ENCODE measurements at places on chromosomes 12 and 14.

DNA sequence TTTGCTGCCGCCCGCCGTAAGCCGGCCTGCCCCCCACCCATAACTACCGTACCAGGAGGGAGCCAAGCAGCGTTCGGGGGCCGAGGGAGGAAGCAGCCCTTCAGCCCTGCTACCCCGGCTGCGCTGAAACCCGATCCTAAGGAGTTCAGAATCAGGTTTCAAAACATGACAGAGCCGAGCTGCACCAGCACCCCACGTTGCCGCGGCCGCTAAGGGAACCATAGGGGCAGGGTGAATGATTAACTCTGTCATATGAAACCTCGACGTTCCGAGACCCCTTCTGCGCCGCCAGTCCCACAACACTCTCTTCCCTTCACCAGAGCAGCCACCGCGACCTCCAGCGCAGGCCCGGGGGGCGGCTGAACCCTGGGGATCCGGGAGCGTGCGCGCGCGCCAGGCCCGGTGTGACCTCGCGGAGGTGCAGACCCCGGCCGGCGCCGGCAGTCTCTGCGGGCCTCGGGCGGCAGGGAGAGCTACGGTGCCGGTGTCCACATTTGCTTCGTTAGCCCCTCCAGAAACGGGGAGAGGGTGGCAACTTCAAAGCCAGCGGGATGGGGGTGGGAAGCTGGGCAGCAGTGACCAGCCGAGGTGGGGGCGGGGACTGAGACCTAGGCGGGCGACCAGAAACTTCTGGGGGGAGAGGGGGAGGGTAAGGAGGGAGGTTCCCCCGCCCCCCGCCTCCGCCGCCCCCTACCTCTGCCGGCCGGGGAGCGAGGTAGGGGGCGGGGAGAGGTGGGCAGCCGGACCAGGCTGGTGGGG is 1.6 kb downstream of the SIX4 start:
- peak; percentile 22 for DNase-seq

GRCh38 chr12:101490286-101490920 is 15.3 kb downstream of the SPIC start:
- no peak for DNase-seq

GRCh38 chr12:71158361-71158882 is 623 bp upstream of the TSPAN8 start:
- DNase-seq = no peak

- DNase-seq = no peak
Measured at GRCh38 chr14:105666420-105666819, 140.0 kb downstream of the TMEM121 start.

GRCh38 chr12:104044158-104044557 is 5.8 kb downstream of the GLT8D2 start:
- no peak for DNase-seq

DNA sequence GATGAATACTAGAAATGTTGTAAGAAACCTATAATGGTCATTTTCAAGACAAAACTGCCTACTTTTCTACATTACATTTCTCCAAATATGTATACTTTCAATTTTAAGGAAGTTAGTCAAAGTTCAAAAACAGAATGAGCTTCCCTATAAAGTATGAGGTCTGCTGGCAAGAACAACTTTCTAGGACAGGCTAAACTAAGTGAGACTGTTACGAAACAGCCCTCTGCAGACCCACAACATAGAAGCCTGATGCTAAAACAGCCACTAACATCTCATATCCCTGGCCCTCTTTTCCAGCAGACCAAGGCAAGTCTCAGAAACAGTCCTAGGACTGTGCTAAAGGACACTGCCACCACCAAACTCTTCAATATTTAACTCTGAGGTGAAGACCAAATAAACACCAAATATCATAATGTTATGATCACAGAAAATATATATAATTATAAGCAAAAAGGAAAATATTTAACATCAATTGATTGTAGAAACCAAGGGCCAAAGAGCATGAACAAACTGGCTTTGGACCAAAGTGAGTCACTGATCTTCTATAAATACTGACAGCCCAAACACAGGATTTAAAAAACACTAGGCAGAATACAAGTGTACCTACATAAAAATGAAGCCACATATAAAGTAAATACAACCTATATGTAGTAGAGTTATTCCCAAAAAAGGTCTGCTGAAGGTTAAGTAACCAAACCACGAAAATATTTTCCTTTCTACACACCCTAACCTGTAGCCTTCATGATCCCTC is 27.7 kb downstream of the PPP4R3A start:
- DNase-seq = peak; percentile 71

DNA sequence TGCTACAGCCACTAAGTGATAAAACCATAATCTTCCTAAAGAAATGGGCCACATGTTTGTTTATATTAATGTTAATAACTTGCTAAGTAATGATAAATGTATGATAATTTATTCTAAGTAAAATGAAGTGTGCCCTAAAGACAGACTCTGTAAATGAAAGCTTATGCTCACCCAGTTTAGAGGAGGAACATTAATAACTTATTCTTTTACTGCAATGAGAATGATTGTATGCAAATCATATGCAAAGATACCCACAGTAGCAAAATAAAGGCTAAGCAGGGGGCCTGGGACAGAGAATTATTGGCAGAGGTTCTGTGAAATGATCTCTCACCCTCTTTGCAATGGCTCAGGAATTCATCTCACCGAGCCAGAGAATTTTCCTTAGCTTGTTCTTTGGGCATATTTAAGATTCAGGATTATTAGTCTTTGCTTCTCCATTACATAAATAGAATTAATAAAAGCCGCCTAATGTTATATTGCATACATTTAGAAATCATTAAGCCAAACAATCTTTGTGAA is 75.9 kb downstream of the TMEM132D start:
- DNase-seq = no peak

GRCh38 chr12:100356644-100357223 is at the start of gene SLC17A8:
SLC17A8 (plus strand) TSS chr12:100357074; CDS start chr12:100357392, 318 bp downstream.
- DNase-seq = no peak

- DNase-seq = no peak
Measured at GRCh38 chr14:67622675-67623074, 3.0 kb downstream of the ARG2 start.

GRCh38 chr14:33194551-33194950 is 255.9 kb downstream of the NPAS3 start:
- no peak for DNase-seq

GRCh38 chr12:123035841-123036240 is 55.4 kb downstream of the ARL6IP4 start:
- no peak for DNase-seq

DNA sequence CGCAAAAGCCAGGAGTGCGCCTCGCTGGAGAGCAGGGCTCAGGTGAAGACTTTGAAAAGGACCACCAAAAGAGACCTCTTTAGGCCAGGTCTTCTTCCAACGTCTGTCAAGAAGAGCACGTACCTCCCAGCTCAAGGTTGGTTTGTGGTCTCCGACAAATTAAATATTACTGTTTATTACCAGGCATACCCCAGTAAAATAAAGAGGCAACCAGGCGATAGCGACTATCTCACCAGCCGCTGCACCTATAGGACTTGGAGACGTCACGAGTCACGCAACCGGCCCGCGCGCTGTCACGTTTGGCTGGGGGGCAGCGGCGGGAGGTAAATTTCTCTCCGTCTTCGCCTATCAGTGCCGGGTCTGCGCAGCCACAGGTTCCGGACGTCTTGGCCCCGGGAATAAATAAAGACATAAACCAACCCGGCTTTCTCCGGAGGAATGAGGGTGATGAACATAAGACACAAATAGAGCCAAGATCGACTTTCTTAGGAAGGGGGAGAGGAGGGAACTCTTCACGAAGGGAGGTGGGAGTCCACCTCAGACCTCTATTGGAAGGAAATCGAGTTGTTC is 2.0 kb upstream of the TBX5 start:
- DNase-seq = no peak

- no peak for DNase-seq
Measured at GRCh38 chr14:35365130-35366055, 39.2 kb downstream of the NFKBIA start.

DNA sequence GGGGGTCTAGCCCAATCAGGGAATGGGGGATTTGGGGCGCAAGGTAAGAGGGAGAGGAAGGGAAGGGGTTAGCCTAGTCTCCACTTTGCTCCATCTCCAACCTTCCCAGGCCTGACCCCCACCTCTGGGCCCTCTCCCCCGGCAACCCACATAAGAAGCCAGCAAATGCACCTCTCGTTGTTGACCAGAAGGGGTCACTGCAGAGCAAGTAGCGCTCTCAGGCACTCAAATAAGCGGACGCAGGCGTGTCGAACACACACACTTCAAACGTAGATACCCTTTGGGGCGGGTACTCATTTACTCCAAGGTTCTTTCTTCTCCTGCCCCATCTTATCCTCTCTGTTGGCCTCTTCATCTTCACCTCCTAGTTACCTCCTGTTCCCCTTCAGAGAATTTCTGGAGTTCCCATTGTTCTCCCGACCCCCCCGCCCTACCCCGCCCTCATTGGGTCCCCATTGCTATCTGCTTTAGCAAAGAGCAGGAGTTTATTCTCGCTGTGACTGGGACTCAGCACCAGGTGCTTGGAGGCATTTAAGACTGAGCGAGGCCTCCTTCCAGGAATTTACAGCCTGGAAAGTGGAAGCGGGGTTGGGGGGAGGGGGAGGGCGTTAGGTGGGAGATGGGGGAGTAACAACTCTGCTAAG is 1.5 kb upstream of the SRRM4 start:
- DNase-seq = peak; percentile 6

DNA sequence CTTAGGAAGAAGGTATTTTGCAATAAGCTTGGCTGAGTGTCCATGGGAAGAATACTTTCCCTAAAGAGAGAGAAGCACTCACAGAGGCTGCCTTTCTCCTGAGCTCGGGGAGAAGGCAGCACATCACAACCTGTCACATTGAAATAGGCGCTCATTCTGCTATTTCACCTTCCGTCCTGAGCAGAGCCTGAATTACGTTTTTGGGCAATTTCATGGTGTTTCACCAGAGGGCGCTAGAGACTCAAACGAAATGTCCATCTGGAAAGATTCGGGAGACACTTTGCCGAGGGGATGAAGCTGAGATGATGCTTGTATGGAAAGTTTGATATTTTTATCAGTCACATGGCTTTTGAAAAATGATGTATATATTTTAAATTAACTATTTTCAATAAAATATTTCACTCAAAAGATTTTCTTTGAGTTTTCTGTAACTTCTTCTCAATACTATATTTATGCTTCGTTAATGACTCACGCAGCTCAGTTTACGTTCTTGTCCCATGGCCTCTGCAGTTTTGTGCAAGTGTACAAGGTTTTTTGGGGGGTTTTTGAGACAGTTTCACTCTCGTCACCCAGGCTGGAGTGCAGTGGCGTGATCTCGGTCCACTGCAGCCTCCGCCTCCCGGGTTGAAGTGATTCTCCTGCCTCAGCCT is 17.4 kb upstream of the B4GALNT3 start:
- no peak for DNase-seq

GRCh38 chr14:88835661-88836060 is 11.2 kb downstream of the TTC8 start:
- DNase-seq = no peak

DNA sequence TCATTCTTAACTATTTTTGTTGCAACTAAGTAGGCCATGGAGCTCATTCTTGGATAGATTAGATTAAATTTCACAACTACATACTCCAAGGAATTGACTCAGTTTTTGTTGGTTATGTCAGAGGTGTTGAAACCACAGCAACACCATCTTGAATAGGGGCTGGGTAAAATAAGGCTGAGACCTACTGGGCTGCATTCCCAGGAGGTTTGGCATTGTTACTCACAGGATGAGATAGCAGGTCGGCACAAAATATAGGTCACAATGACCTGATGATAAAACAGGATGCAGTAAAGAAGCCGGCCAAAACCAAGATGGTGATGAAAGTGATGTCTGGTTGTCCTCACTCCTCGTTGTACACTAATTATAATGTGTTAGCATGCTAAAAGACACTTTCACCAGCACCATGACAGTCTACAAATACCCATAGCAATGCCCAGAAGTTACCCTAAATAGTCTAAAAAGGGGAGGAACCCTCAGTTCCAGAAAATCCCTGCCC is 20.9 kb downstream of the DMAC2L start:
- DNase-seq = no peak

- no peak for DNase-seq
Measured at GRCh38 chr12:105748806-105749600, 389.8 kb downstream of the NUAK1 start.

DNA sequence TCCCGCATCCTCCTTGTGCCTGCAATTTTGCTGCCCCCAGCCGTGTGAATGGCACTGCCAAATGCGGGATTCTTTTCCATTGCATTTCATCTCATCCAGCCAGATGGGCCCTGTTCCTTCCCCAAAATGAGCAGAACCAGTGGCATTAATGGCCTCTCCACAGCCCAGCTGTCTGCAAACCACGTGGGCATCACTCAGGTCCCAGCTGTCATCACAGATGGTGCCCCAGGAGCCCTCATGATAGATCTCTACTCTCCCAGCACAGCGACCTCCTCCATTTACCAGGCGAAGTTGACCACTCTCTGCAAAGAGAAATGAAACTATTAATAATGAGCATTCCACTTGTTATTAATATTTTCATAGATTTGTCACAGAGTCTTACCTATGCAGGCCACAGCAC is 17.1 kb downstream of the CD163 start:
- no peak for DNase-seq

- no peak for DNase-seq
Measured at GRCh38 chr12:113469949-113470743, 1.5 kb downstream of the LHX5 start.

GRCh38 chr12:21815306-21816062 is 41.0 kb upstream of the KCNJ8 start:
- no peak for DNase-seq

DNA sequence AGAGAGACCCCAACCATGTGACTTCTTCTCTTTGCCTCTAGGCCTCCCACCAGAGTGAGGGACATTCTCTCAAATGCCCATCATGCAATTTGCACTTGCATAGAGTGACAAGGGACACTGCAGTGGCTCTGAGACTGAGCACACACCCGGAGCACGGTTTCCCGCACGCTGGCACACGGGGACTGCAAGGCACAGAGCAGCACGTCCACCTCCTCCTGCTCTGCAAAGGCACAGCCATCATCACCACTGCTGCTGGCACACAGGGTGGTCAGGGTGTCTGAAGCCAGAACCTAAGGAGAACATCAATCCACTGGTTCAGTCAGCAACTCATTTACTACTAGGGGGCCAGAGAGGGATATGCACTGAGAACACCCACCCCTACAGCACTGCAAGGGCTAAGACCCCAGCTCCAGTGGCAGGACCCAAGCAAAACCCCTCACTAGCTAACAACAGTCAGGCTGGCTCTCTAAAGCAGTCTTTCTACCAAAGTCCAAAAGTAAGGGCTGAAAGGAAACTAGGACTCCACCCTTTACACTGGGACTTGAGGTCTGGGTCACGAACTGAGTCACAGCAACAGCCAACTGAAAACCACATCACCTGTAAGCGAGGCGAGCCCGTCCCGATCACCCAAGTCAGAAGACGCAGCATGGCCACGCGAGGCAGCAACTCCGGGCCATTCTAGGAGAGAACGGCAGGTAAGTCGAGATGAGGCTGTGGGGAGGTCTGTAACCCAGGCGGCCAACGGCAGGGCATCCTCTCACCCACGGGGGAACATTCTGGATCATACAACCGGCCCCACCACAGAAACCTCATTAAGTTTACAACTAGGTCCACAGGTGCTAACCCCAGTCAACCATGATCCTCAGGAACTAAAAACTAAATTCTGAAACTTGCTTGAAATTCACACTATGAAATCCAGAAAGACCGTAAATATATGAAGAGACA is 37.9 kb downstream of the GCN1 start:
- DNase-seq = no peak
